ENCODE measurements at places on chromosomes 6 and 20. TPM values are rescaled to one million over a fixed set of nuclear protein-coding genes. Genes with fewer than 3 reads are reported as not detected.

Gene MAD2L1BP
- total RNA-seq: 27.6 TPM

DNA sequence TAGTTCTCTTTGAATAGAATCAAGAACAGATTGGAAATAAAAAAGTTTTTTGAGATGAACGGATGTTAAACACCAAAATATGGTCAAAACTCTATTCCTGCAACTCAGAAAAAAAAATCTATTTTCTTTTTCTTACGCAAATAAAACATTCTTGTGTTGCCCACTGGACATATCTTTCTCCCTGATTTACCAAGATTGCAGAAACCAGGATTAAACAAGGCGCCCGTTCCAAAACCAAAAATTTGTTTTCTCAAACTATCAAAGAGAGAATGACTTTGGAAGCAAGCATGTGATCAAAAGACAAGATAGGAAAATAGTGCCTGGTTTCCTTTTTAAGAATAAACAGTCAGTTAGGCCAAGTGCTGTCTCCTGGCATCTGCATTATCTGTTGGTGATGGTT is 273.1 kb downstream of the CLIC5 start:
- DNase-seq: no peak
- no peak overlapping the region for H3K4me3 ChIP-seq
- H3K27me3 ChIP-seq: no peaks in the 10 kb centered on the region
- H3K4me1 ChIP-seq: no peaks in the 10 kb centered on the region
- no peak overlapping the region for H3K27ac ChIP-seq
- no peaks in the 10 kb centered on the region for H3K36me3 ChIP-seq

- H3K36me3 ChIP-seq: peaks cover 26% of the 10 kb centered on the region
- no peak for DNase-seq
- no peak overlapping the region for H3K27ac ChIP-seq
- peaks cover 39% of the 10 kb centered on the region for H3K4me1 ChIP-seq
These were observed 6.6 kb upstream of the ZBTB22 start for GRCh38 chr6:33324125-33324524.

Gene PPP1R11
- 70.9 TPM for total RNA-seq

GRCh38 chr6:84156306-84156705 is 71.1 kb downstream of the CEP162 start:
- no peak overlapping the region for H3K27ac ChIP-seq
- no peaks in the 10 kb centered on the region for H3K36me3 ChIP-seq
- no peaks in the 10 kb centered on the region for H3K27me3 ChIP-seq
- no peak for DNase-seq
- H3K4me1 ChIP-seq: no peaks in the 10 kb centered on the region

Gene ZNF831
- total RNA-seq: 6.4 TPM

DNA sequence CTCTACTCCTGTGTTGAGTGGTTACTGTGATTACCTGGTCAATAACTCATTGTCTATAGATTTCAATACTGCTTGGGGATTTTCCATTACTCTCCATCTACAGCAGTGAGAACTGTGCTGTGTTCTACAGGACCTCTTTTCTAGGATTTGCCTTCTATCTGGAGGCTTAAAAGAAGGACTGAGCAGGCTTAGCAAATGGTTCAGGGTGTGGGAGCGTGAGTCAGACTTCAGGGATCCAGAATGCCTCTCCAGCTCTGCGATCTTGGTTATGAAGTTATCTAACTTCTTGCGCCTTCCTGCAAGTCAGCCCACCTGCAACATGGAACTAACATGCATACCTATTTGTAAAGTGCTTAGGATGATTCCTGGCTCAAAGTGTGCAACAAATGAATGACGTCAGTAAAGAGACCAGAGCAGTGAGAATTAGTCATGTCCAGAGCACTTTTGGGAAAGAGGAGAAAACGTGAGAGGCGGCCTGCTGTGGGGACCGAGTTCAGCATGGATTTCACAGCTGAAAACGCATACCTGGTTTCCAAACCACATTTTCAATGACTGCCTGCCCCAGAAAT is 610.1 kb upstream of the CDH4 start:
- no peak overlapping the region for H3K4me3 ChIP-seq
- DNase-seq: no peak
- no peaks in the 10 kb centered on the region for H3K4me1 ChIP-seq
- no peak overlapping the region for H3K27ac ChIP-seq
- H3K27me3 ChIP-seq: no peaks in the 10 kb centered on the region

DNA sequence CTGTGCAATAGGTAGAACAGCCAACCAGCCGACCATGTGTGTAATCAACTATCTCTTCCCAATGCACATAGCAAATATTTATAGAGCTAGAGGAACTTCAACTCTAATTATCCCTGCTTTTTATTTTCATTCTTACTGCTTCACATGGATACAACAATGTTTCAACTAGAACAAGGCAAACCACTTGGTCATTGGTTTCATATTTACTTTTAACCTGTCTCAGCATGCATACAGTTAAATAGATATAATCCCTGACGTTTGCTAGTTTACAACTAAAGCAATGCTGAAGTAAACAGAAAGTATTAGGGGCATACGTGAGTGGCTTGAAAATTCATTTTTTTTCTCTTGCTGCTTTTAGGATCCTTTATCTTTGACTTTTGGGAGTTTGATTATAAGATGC is 318.5 kb upstream of the MAP3K7 start:
- H3K27ac ChIP-seq: no peak overlapping the region
- H3K4me1 ChIP-seq: no peaks in the 10 kb centered on the region
- no peaks in the 10 kb centered on the region for H3K36me3 ChIP-seq

GRCh38 chr20:63002511-63002910 is 4.3 kb downstream of the BHLHE23 start:
- no peaks in the 10 kb centered on the region for H3K36me3 ChIP-seq
- peaks cover 2% of the 10 kb centered on the region for H3K4me1 ChIP-seq
- peaks cover 31% of the 10 kb centered on the region for H3K27me3 ChIP-seq
- no peak overlapping the region for H3K4me3 ChIP-seq
- H3K27ac ChIP-seq: no peak overlapping the region
- DNase-seq: no peak

DNA sequence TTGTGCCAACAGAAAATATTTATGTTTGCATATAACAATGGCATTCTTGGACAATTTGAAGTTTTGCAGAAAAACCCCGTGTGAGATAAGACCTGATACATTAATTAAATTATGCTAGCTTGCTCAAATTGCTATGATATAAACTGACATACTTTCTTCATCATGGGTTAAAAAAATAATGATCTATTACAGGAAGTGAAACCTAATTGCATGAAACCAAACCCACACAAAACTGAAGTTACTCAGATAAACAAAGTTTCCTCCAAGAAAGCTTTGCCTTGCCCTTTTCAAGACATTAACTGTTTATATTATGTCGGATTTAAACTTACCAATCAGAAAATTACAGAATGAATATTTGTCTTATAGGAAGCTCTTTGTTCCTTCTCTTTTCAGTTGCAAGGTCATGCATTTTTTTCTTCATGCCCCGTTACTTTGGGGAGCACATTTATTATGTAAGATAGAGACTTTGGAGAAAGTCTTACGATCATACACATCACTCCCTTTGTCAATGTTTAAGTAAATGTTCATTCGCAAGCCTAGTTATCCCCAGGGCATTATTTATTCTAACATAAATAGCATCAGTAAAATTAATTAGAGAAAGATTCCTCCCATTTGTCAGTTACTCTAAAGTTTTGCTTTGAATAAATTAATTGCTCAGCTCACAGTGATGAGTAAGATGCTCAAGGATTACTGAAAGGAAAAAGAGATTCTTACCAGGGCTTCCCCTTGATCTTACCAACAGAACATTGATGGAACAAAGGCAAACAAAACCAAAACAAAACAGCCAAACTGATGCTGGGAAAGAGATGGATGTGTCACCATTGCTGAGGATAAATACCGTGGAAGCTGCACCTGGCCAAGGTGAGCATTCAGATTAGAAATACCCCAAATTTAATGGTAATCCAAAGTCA is 14.8 kb upstream of the TMEM244 start:
- H3K27me3 ChIP-seq: no peaks in the 10 kb centered on the region
- H3K4me1 ChIP-seq: no peaks in the 10 kb centered on the region
- no peaks in the 10 kb centered on the region for H3K36me3 ChIP-seq
- H3K4me3 ChIP-seq: no peak overlapping the region

- H3K36me3 ChIP-seq: peaks cover 17% of the 10 kb centered on the region
- H3K4me3 ChIP-seq: no peak overlapping the region
- DNase-seq: no peak
- no peaks in the 10 kb centered on the region for H3K4me1 ChIP-seq
These were observed 7.8 kb upstream of the BTN3A1 start for GRCh38 chr6:26394289-26394688.
